ENCODE measurements at places on chromosomes 7 and 10. TPM values are rescaled to one million over a fixed set of nuclear protein-coding genes. Genes with fewer than 3 reads are reported as not detected.
A peak's percentile ranks its signal among the peaks of the same experiment; 100 is the strongest.

- no peak for DNase-seq
These were observed 254.5 kb downstream of the SORCS3 start for GRCh38 chr10:104895541-104895940.

GRCh38 chr10:456486-456885, 233.0 kb downstream of the DIP2C start:
- no peak for DNase-seq

GRCh38 chr10:101776161-101776817, 375 bp upstream of the FGF8 start:
- no peak for DNase-seq

- no peak for DNase-seq
These were observed 70.0 kb upstream of the CC2D2B start for GRCh38 chr10:95837783-95838182.

DNA sequence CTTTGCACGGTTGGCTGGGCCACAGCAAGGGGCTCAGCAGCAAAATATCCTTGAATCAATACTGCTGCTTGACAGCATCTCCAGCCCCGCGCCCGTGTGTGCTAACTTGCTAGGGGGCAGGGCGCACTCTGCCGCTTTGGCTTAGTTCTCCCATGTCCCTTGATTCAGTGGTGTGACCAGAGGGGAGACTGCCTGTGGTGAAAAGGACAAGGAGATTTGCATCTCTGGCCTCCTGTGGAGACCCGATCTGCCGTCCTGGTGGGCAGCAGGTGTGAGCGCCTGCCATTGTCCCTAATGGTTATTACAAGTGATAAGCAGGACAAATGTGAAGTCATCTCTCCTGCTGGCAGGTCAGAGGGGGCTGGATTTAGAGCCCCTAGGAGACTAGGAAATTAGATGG, 500.2 kb upstream of the GALNT17 start:
- no peak for DNase-seq

DNA sequence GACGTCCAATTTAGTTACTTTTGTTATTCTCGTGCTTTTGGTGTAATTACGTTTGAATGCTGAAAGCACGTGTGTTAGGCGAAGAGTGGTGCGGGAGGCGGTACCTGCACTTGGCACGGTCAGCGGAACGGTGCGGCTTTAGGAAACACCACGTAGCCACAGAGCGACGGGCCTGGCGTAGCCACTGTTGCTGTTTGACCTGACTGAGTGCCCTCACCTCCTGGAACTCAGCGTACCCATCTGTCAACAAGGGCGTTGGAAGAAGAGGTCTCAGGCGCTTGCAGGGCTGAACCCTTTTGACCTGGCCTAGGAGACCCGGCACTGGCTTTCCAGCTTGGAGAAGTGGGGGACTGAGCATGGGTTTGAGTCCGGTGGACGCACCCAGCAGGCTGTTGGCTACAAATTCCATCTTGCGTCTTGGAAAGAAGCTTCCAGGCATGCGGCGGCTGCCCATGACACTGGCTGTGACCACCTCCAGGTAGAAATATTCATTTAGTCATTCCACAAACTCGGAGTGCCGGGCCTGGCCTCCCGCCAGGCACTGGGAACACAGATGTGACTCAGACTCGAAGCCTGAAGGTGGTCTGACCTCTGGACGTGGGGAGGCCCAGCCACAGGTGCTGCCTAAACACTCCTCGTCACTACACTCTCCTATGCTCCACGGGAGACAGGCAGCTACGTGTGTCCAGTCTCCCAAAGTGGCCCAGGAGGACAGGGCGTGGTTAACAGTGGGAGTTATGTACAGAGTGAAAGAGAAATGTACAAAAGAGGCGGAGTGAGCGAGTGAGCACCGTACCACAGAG, 22.2 kb downstream of the FAM20C start:
- peak; percentile 37 for DNase-seq

GRCh38 chr10:24579906-24580305, 143.8 kb downstream of the ARHGAP21 start:
- DNase-seq: no peak

GRCh38 chr10:91135113-91135512, 85.3 kb upstream of the PCGF5 start:
- DNase-seq: no peak

- DNase-seq: no peak
These were observed 3.6 kb downstream of the ELFN1 start for GRCh38 chr7:1673581-1674118.

- DNase-seq: no peak
These were observed 1194.3 kb upstream of the CELF2 start for GRCh38 chr10:9823268-9823930.

GRCh38 chr7:151018421-151019129, 5.7 kb downstream of the ATG9B start:
- no peak for DNase-seq

The BTBD16 gene
- total RNA-seq: not detected

DNA sequence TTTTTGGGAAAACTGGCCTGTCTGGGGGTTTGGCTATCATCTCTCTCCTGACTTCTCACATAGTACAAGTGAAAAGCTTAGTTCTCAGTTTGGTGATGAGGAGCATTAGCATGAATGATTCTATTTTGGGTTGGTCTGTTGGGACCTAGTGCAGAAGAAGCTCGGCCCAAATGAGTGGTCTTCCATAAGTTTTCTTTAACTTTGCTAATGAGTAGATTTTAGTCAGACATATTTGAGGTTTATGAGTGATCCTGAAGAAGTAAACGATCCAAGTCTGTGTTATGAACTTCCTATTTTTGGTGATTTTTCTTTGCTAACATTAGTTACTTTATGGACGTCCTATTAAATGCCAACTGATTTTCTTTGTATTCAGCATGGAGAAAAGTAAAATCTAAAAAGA, 51.7 kb upstream of the CALD1 start:
- no peak for DNase-seq

The AKR1C8 gene
- total RNA-seq: not detected

- no peak for DNase-seq
These were observed 17.6 kb downstream of the KRIT1 start for GRCh38 chr7:92228100-92228499.

The IFIT3 gene
- total RNA-seq: 12.9 TPM

DNA sequence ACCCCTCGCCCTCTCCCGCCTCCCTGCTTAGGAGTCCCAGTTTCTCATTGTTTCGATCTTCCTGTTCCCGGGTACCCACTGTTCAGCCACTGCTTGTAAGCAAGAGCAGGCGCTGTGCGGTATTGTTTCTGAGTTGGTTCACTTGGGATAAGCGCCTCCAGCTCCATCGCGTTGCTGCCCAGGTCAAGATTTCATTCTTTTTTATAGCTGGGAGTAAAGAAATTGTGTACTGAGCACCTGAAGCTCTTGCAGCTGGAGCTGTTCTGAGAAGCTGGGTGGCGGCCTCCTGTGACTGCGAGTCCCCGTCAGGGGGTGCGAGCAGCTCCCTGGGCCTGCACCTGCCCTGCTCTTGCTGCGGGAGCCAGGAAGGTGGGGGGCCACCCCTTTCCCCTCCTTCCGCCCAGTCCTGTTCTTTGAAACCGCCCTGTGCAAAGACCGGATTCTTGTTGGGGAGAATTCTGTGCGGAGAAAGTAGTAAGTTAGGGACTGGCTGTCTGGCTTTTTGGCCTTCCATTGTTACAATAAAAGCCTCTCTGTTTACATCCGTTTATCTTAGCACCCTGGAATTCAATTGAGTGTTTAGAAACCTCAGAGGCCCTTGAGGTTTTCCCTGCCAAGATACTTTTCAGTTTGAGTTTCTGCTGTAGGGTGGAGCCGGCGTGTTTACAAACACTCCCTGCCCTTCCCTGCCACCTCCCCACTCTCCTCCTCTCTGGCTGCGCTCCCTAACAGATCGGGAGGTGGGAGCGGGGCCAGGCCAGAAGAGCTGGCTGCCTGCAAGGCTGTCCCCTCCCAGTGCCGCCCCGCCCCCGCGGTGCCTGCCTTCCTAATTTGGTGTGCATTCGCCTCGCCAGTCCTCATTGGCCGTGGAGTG, 30.8 kb upstream of the AP5Z1 start:
- peak; percentile 100 for DNase-seq

The RPEL1 gene
- total RNA-seq: not detected

The PRKAR2B gene
- 15.4 TPM for total RNA-seq

The LIPM gene
- not detected for total RNA-seq

The AKR1B15 gene
- 2.6 TPM for total RNA-seq

The CCL26 gene
- total RNA-seq: 15.1 TPM

GRCh38 chr7:120770206-120770605, 87.7 kb downstream of the TSPAN12 start:
- DNase-seq: no peak

GRCh38 chr7:106418526-106418925, 133.7 kb upstream of the NAMPT start:
- DNase-seq: peak; percentile 7

- DNase-seq: no peak
These were observed 31.1 kb upstream of the C1GALT1 start for GRCh38 chr7:7151285-7151684.

The MMP21 gene
- total RNA-seq: not detected

The FAM25A gene
- total RNA-seq: not detected

The WNT8B gene
- not detected for total RNA-seq

DNA sequence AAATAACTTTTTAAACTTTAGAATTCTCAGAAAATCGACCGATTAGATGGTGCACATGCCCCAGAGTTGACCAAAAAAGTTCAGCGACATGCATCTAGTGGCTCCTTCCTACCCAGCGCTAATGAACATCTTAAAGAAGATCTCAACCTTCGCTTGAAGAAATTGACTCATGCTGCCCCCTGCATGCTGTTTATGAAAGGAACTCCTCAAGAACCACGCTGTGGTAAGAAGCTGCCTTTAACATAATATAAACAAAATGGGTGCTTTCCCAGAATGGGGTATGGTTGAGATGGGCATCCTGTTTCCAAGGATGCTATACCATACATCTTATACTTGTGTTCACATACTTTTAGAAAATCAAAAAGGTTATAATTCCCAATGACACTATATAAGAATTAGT, 24.6 kb downstream of the GLRX3 start:
- no peak for DNase-seq

The SCART1 gene
- total RNA-seq: 0.18 TPM

- DNase-seq: no peak
These were observed 81.9 kb downstream of the SKAP2 start for GRCh38 chr7:26782501-26782900.

DNA sequence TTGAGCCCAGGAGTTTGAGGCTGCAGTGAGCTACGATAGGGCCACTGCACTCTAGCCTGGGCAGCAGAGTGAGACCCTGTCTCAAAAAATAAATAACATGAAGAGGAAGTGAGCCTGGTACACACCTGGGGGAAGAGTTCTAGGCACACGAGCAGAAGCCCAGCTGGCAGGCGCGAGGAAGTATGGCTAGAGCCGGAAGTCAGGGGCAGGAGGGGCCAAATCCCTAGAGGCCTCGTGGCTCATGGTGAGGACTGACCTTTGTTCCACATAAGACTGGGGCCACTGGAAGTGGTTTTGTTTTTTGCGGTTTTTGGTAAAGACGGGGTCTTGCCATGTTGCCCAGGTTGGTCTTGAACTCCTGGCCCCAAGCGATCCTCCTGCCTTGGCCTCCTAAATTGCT, 117.6 kb downstream of the HIP1 start:
- no peak for DNase-seq

GRCh38 chr7:148729984-148730733, 31.5 kb downstream of the CUL1 start:
- DNase-seq: no peak

GRCh38 chr10:126068322-126068721, 172.0 kb downstream of the FANK1 start:
- DNase-seq: no peak

DNA sequence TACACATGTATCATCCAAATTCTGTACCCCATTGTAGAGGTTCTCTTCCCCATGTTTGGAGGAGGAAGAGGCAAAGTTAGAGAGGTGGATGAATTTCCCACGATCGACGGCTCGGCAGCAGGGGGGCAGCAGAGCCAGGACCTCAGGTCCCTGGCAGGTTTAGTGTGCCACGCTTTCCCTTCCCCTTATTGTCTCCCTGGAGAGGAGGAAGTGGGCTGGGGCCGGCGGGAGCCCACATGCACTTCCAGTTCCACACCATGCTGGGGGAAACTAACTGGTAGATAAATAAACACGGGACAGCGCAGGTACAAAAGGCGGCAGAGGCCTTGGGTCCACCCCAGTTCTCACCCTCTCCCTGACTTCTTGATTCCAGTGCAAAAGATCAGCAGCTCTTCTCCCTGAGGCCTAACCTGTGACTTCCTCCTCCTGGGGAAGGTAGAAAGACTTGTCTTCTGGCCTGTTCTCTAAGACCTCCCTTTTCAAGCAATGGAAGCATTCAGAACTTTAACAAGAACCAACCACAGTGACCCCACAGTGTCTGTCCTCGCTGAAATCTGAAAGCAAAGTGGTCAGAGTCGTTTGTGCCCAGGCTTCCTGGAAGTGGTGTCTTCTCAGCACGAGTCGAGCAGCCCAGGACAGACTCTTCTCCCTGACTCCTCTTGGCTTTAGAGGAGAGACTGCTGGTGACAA, 30.5 kb upstream of the SRGN start:
- DNase-seq: no peak

- DNase-seq: no peak
These were observed 25.8 kb downstream of the TCAF1 start for GRCh38 chr7:143876218-143876617.

- peak; percentile 59 for DNase-seq
These were observed 734 bp downstream of the CHST3 start for GRCh38 chr10:71964743-71965515.

DNA sequence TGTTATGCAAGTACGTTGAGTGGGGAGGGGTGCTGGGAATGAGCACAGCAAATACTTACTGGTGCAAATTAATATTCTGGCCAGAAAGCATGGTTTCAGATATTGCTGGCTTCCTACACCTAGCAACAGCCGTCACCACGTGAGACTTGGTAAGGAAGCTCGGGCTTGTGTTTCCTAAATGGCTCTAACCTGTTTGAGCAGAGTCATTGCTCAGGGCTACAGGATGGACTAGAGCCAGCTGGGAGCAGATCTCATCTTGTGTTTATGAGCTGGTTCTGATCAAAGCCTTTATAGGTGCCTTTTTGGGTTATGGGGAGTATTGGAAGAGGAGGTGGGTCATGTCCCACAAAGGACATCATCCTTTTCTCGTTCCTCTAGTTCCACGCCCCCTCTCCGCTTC, 200.3 kb downstream of the BUB3 start:
- DNase-seq: no peak

- DNase-seq: no peak
These were observed 138.9 kb downstream of the EBF3 start for GRCh38 chr10:129825221-129825620.

DNA sequence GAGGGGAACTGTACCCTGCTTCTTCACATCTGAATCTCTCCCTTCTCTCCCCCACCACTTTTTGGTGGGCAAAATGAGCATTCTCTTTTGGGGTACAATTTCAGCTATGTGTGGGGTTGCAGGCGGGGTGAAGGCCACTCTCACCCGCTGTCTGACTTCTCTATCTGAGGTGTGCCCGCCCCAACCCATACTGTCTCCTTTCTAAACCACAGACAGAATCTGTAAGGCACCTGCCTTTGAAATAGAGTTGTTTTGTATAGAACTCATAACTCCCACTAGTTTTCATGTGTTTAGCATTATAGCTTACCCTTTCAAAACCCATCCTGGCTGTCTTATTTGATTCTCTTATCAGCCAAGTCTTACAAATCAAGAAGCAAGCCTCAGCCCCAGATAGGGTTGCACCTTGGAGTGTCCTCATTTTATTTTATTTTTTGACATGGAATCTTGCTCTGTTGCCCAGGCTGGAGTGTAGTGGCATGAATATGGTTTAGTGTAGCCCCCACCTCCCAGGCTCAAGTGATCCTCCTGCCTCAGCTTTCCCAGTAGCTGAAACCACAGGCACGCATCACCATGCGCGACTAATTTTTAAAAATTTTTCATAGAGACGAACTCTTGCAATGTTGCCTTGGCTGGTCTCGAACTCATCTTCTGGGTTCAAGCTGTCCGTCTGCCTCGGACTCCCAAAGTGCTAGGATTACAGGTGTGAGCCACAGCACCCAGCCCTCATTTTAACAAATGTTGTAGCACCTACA, 11.9 kb downstream of the TSPAN14 start:
- DNase-seq: no peak

Measured in SJSA1 (cell line).